ENCODE measurements at places on chromosomes 1 and 21.

GRCh38 chr1:22368125-22368524, 83.5 kb upstream of the ZBTB40 start:
- DNase-seq: no peak

- DNase-seq: no peak
Observed at GRCh38 chr1:58000116-58000515, 546.4 kb downstream of the OMA1 start.

GRCh38 chr1:113654883-113655282, 104.4 kb downstream of the PHTF1 start:
- no peak for DNase-seq

DNA sequence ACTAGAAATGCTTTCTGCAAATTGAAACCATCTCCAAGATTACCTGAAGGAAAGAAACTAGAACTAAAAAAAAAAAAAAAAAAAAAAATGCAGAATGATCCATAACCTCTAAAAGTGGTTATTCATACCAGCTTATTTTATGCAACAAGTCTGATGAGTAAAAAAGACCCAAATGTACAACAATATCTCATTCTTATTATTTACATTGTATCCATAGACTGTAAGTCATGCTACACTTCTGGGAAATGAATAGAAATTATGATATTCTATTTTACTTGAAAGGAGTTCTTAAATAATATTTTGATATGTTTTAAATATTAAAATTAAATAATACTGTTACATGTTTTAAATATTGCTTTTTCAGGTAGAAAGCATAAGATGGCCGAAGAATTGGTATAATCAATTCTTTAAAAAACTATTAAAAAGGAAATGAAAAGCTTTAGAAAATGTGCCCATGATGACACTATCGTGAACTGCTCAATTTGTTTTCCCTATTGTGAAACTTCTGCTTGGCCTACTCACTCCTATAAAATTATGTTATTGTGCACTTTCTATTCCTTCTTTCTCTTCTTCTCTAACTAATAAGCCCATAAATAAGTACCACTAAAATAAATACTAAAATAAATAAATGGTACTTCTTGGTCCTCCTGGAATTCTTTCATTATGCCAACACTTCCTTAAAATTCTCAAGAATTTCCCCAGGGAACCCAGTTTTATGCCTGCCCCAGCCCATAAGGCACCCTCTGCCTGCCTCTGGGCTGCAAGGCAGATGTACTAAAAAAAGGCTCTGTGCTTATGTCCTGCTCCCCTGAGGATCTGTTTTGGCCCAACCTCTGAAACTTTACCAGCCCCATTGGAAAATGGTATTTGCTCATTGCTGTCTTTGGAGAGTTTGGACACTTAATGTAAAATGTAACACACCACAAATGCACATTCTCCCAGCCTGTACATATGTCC, 18.1 kb downstream of the SAMSN1 start:
- DNase-seq: no peak

GRCh38 chr1:34147301-34147700, 17.7 kb downstream of the CSMD2 start:
- DNase-seq: no peak

- DNase-seq: no peak
Observed at GRCh38 chr21:18023711-18024110, 204.6 kb upstream of the C21orf91 start.

- no peak for DNase-seq
Observed at GRCh38 chr1:197173571-197174507, 27.4 kb upstream of the ASPM start.

DNA sequence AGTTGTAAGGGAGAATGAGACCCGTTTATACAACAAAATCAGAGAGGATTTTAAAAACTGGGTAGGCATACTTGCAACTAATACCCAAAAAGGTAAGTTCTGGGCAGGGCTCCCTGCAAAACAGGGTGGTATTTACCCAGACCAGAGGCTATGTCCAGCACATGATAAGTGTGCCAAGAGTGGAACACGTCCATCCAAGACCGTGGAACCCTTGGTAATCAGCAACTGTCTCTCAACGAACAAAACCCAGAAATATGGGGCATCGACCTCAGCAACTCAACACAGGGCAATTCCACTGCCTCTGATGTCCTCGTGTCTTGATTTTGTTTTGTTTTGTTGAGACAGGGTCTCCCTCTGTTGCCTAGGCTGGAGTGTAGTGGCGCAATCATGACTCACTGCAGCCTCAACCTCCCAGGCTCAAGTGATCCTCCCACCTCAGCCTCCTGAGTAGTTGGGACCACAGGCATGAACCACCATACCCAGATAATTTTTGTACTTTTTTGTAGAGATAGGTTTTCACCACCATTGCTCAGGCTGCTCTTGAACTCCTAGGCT, 26.7 kb upstream of the MX1 start:
- DNase-seq: no peak

DNA sequence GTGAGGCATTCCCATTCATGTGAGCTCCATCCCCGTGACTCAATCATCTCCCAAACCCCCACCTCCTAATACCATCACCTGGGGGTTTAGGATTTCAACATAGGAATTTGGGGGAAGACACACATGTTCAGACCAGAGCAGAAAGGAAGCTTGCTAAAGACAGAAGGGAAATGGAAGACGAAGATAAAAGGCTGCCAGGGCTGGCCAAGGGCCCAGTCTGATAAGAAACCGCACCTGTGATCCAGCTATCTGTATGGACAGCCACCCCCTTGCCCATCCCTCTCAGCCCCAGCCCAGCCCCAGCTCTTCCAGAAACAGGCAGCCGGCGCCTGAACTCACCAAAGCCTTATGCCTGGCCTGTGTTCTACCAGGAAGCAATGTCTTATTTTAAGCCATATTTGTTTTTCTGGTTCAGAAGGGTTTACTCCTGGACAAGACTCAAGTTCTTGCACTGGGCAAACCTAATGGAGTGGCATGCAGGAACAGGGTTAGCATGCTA, 198.4 kb upstream of the VAMP3 start:
- no peak for DNase-seq

DNA sequence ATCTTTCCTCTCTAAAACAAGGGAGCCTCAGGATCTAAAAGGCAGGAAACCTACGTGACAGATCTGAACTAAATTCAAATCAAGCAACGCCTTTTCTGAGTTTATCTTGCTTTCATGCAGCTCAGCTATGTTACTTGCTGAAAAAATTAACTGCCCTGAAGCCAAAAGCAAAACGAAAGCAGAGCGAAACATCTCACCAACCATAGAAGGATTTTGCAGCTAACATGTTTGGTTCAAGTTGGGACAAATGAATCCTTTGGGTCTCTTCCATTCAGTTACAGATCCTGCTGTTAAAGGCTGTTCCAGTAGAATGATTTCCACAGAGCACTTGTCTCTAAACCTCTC, 482 bp downstream of the SLC2A5 start:
- no peak for DNase-seq

- no peak for DNase-seq
Observed at GRCh38 chr1:199081739-199082138, 442.9 kb downstream of the PTPRC start.

DNA sequence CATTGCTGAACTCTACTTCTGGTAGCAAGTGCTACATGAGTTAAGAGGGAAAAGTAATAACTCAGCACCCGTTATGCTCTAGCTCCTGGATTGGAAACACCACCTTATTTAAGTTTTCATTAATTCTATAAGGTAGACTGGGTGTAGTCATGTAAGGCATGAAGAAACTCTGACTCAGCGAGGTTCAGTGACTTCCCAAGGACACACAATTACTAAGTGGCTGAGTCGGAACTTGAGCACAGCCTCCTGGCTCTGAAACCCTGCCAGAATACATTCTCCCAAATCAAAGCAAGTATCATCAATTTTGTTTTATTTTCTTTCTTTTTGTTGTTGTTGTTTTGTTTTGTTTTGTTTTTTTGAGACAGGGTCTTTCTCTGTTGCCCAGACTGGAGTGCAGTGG, 29.1 kb upstream of the SCCPDH start:
- DNase-seq: no peak

- peak; percentile 71 for DNase-seq
Observed at GRCh38 chr1:156114919-156115513, 505 bp downstream of the LMNA start.

DNA sequence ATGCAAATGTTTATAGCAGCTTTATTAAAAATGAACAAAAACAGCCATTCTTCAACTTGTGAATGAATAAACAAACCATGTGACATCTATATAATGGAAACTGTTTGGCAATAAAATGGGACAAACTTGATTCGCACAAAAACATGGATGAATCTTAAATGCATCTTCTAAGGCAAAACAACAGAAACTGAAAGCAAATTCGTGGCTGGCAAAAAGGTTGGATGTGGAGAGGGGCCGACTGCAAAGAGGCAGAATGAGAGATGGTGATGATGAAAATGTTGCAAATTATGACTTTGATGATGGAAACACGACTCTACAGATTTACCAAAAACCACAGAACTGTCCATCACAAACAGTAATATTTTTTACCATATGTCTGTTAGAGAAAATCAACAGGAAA, 327.0 kb upstream of the NR5A2 start:
- no peak for DNase-seq

DNA sequence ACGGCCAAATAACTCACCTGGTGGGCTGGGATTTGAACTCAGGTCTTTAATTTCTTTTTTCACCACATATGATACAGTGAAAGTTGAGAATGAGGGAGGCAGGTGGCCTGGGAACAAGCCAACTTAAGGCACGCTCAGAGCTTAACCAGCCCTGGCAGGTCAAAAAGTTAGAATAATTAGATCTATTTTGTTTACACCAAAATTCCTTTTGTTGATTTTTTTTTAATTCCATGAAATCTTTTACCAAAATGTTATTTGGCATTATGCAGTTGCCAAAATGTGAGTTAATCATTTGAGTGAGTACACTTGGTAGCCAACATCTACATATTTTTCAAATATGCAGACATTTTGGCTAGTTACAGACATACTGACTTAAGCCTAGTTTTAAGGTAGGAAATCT, 36.8 kb downstream of the LHX8 start:
- no peak for DNase-seq

DNA sequence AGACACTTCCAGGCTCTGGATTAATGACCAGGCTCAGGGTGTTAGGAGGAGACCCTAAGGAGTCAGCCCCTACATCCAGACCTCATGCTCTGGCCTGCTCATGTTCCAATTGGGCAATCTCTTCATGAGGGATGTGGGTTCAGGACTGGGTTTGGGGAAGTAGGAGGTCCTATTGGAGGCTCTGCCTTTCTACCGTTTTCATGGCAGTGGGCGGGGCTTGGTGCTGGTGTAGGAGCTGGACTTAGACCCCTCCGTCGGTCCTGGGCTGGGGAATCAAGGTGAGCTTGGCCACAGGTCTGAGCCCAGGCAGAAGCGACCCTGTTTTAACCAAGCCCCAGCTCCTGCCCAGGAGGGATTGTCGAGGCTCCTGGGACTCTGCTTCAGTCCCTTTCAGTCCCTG, 123.4 kb downstream of the PRDM16 start:
- no peak for DNase-seq

DNA sequence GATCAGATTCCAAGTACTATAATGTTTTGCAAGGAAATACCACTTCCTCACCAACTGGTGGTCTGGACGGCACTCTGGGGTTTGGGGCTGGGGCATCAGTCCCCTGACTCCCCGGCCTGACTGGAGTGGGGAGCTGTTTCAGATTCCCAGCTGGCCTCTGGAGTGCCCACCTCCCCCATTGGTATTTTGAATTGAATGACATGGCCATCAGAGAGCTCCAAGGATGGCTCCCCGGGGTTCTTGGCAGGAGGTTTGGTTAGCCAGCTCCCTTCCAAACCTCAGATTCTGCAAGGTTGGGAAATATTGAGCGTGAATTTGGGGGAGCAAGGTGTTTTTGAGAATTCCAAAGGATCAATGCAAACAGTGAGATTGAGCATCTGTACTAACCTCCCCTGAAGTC, 2.2 kb upstream of the INAVA start:
- DNase-seq: no peak

- no peak for DNase-seq
Observed at GRCh38 chr21:29708401-29708800, 231.4 kb downstream of the GRIK1 start.

- DNase-seq: peak; percentile 92
Observed at GRCh38 chr21:46188226-46189212, 4.3 kb upstream of the SPATC1L start.

GRCh38 chr1:51285055-51285454, 45.3 kb downstream of the TTC39A start:
- no peak for DNase-seq

DNA sequence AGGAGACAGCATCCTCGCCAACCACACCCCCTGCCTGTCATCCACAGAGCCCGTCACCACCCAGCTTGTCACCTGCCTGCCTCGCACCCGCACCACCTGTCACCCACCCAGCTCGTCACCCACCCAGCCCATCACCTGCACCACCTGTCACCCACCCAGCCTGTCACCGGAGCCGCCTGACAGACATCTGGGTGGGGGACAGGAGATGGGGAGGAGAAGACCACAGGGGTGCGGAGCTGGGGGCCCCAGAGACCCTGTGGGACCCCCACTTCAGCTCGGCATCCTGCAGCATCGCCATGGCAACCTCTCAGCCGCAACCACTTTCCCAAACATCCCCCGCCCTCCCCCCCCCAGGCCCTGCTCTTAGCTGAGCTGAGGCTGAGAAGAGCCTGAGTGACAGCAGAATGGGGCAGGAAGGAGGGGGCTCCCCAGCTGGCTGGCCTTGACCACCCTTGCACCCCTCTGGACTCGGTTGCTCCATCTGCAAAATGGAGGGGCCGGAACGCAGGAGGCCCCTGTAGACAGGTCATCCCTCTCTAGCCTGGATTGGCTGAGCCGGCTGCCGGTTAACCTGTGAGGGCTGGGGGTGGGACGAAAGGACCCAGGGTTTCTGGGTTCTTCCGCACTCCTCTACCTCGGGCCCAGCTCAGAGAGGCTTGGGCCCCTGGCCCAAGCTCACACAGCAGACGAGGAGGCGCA, 11.6 kb downstream of the AHDC1 start:
- no peak for DNase-seq

DNA sequence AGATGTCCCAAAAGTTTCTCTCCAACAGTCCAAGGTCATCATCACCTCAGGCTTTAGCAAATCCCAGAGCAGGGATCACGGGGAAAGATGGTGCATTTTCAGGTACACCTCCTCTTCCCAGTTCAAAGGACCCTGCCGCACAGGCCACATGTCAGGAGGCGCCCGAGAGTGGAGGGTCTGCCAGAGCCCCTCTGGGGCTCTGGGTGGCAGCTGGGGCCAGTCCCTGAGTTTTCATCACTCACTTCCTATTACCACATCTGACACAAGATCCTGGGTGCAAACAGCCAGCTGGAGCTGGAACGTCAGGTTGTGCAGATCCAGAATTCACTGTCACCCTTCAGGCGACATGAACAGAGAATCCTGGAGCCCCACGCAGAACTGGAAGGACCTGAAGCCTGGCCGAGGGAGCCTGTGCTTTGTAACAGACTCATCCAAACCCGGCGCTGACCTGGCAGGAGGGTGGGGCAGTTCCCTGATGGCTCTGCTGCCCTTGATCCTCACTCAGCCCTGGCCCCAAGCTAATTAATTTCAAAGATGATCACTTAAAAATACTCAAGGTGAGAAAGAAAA, 8.8 kb downstream of the TMEM63A start:
- DNase-seq: no peak

GRCh38 chr21:44805226-44805625, 3.6 kb upstream of the UBE2G2 start:
- DNase-seq: no peak

GRCh38 chr1:225657462-225657989, 4.6 kb upstream of the ENAH start:
- peak; percentile 75 for DNase-seq
